Right hindlimb (tissue), 1 donor: ENCODE measurements at places on chromosomes 7 and 10.

DNA sequence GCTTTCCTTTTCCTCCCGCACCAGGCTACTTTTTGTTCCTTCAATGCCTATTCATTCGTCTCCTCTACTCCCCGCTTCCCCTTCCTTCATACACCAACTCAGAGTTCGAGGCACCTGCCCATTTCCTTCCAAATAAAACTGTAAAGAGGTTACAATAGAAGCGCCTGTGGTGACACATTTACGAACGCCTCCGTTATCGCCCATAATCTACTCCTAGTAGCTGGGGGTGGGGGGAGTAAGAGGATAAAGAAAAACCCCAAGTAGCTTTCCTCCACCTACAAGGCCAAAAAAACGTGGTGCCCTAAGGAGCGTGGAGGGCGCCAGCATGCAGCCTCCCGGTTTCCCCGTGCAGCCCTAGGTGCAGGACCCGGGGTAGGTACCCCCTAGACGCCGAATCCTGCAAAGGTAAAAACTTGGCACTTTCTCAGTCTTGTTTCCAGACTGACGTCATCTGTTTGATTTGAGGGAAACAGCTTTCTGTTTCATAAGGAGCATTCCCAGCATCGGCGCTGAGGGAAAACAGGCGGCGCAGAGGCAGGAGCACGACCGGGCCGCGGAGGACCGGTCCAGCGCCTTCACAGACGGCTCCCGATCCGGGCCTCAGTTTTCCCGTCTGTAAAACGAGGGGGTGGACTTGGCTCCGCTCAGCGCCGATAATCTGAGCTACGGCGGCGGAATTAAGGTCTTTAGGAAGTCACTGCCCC lies 922 bp downstream of the PPA1 start:
- peak; percentile 42 for DNase-seq

- peak; percentile 35 for DNase-seq
These were observed 23.9 kb downstream of the TNS3 start for GRCh38 chr7:47557694-47558670.

DNA sequence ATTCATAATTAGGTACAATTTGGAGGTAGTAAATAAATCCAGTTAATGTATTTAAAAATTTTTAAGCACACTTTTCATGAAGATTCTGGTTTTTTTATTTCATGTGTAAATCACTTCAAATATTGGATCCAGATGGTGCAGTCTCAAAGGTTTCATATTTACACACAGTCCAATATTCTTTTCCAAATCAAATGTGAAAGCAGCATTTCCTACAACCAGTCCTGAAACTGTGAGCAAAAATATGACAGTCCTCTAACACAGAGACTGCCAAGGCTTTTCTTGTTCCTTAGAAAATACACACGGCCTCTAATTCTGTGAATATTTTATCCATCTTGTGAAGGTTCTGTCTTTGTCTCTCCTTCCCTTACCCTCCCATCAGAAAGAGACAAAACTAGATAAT lies 645.9 kb downstream of the ARL4A start:
- DNase-seq: no peak

DNA sequence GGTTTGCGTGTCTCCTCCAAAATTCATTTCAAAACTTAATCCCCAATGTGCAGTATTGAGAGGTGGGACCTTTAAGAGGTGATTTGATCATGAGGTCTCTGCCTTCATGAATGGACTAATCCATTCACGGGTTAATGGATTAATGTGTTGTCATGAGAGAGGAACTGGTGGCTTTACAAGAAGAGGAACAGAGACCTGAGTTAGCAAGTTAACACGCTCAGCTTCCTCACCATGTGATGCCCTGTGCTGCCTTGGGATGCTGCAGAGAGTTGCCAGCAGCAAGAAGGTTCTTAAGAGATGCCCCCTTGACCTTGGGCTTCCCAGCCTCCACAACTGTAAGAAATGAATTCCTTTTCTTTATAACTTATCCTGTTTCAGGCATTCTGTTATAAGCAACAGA lies 3.7 kb upstream of the TCTN3 start:
- no peak for DNase-seq

GRCh38 chr10:120946497-120946896 lies 95.3 kb downstream of the WDR11 start:
- no peak for DNase-seq
